Fibroblast of villous mesenchyme (primary cell): ENCODE measurements at places on chromosomes 6 and 20. TPM values are rescaled to one million over a fixed set of nuclear protein-coding genes. Genes with fewer than 3 reads are reported as not detected.

Gene C20orf144
- under 0.01 and 0.32 TPM in 2 replicates for total RNA-seq

Gene PRSS16
- under 0.01 TPM in 1 of 2 replicates, not detected in the other for total RNA-seq

Gene FAM217A
- not detected in 2 replicates for total RNA-seq

Gene PTK6
- total RNA-seq, result under 0.01 TPM in 2 replicates

Gene LSM2
- total RNA-seq, result 21.6 and 23.7 TPM in 2 replicates

Gene PARD6B
- total RNA-seq, result 1.6 and 6.5 TPM in 2 replicates

Gene TTBK1
- total RNA-seq, result not detected in 2 replicates
